ENCODE measurements at places on chromosomes 1 and 21. TPM values are rescaled to one million over a fixed set of nuclear protein-coding genes. Genes with fewer than 3 reads are reported as not detected.

Gene CELA3B
- 3.4 TPM for total RNA-seq

Gene TFAP2E
- 3.2 TPM for total RNA-seq

Gene S100A12
- total RNA-seq, result not detected

Gene SEC22B
- total RNA-seq, result 23.7 TPM

Gene SRGAP2B
- 42.4 TPM for total RNA-seq

Gene CATSPERE
- total RNA-seq, result 0.31 TPM

Gene RGS7
- 0.10 TPM for total RNA-seq

Gene PADI3
- total RNA-seq, result 3.4 TPM

Gene DNAH14
- 47.0 TPM for total RNA-seq

Gene AUNIP
- total RNA-seq, result 12.2 TPM

Gene S100PBP
- total RNA-seq, result 55.4 TPM

Gene HHIPL2
- 14.7 TPM for total RNA-seq

Gene TNFAIP8L2
- total RNA-seq, result not detected

Gene KIF21B
- 0.46 TPM for total RNA-seq

Gene AIM2
- total RNA-seq, result not detected

Gene MCOLN3
- total RNA-seq, result 14.2 TPM

Gene MYOG
- total RNA-seq, result not detected

Gene TSPAN1
- total RNA-seq, result 26.1 TPM

Gene RCSD1
- 1.4 TPM for total RNA-seq

Gene PTGS2
- not detected for total RNA-seq

Gene PPFIA4
- total RNA-seq, result 1.9 TPM

Gene IVL
- total RNA-seq, result not detected

Gene CD244
- total RNA-seq, result not detected

Gene FCER1A
- total RNA-seq, result not detected

Gene ERMAP
- 15.3 TPM for total RNA-seq

Gene IFI16
- total RNA-seq, result 0.36 TPM

Gene PTPN14
- 209 TPM for total RNA-seq

Gene AKR7A3
- total RNA-seq, result 1.4 TPM

Gene OVAAL
- total RNA-seq, result not detected

Gene F5
- 0.08 TPM for total RNA-seq

Data from Panc1 (cell line).